ENCODE measurements at places on chromosomes 4 and X. TPM values are rescaled to one million over a fixed set of nuclear protein-coding genes. Genes with fewer than 3 reads are reported as not detected.

Gene TBC1D9
- 50.1 TPM for total RNA-seq

Gene EFHC2
- 0.50 TPM for total RNA-seq

Gene TMEM131L
- 5.8 TPM for total RNA-seq

Gene ODAPH
- not detected for total RNA-seq

Gene SOWAHB
- not detected for total RNA-seq

Gene TMSB15B
- total RNA-seq = 4.9 TPM

Gene UBA6
- total RNA-seq = 183 TPM

Gene HPGD
- total RNA-seq = 9.8 TPM

Gene SORCS2
- total RNA-seq = 1.5 TPM

Gene SNCA
- total RNA-seq = 21.2 TPM

Gene IL3RA
- not detected for total RNA-seq

Gene TEC
- total RNA-seq = 1.3 TPM

Gene VAMP7
- total RNA-seq = 38.2 TPM

Gene PABPC1L2A
- not detected for total RNA-seq

Gene GPR50
- not detected for total RNA-seq

Gene DIPK2B
- total RNA-seq = 0.11 TPM

Gene HERC6
- total RNA-seq = 12.8 TPM

Gene MAGEA2
- not detected for total RNA-seq

Gene EOLA2
- 21.7 TPM for total RNA-seq

Measured in uterine smooth muscle cell (primary cell).